Activated naive CD8-positive, alpha-beta T cell treated with anti-CD3 and anti-CD28 coated beads for 36 hours (primary cell): ENCODE measurements at places on chromosomes 3 and 15. TPM values are rescaled to one million over a fixed set of nuclear protein-coding genes. Genes with fewer than 3 reads are reported as not detected.

GRCh38 chr15:70420086-70420947, 322.6 kb upstream of the TLE3 start:
- DNase-seq: no peak

- peak; percentile 65 for DNase-seq
Observed at GRCh38 chr15:85690561-85691231, 104.0 kb downstream of the KLHL25 start.

Gene PLA2G4D
- not detected for total RNA-seq

- DNase-seq: no peak
Observed at GRCh38 chr15:61112231-61112630, 116.9 kb downstream of the RORA start.

DNA sequence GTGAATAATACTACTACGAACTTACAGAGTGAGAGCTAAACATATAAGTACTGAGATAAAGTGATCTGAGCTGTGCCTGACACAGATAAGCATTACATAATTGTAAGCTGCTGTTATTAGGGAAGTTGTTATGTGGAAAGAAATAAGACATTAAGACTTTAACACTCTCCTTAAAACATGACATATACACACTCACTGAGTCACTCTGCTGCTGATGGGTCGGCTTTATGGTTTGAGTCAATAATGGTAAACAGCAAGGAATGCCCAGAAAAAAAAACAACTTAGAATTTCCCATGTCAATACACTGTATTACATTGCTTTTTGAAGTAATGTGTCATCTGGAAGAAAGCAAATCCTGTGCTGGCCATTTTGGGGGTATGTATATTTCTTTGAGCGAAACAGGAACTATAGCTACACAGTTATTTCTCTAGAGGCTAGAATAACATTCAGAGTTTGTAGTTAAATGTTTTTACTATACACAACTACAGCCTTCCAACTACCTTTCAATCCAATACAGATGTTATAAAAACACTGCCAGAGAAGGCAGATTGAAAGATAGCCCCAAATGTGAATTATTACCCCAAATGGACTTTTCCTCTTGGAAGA, 22.8 kb upstream of the SPRED1 start:
- DNase-seq: no peak

GRCh38 chr15:45157974-45158373, 28.2 kb downstream of the DUOX1 start:
- DNase-seq: no peak

DNA sequence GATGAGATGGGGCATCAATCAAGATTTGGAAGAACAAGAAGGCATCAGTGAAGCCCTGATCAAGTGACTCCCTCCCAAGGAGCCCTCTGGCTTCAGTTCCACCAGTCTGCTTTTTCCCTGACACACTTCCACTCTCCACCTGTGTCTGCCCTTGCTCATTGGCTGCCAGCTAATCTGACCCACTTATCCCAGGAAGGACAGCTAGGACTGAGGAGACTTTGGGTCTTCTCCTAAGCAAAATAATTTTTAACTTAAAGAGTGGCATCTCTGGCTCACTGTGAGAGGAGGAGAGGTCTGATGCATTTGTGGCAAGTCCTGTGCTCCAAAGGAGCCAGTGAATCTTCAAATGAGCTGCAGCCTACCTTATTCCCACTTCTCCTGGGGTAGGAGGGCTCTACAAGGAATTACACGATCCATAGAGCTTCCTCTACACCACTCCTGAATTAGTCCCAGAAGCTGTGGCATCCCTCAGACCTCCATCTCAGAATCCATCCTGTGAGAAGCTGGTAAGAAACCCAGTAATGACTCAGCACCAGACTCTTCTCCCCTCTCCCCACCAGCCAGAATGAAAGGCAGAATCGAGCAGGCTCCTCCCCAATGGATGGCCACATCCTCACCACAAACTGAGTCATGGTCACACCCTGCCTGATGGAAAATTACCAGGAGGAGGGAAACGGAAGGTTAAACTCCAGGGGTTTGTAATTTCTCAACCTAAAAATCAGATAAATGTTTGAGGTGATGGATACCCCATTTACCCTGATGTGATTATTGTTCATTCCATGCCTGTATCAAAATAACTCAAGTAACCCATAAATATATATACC, 6.3 kb upstream of the PKM start:
- peak; percentile 81 for DNase-seq

GRCh38 chr3:102143536-102143935, 291.3 kb upstream of the ZPLD1 start:
- no peak for DNase-seq

- no peak for DNase-seq
Observed at GRCh38 chr3:194212161-194212844, 76.4 kb downstream of the HES1 start.

Gene PCBP4
- total RNA-seq: 4.5 TPM
